HCT116 (cell line): ENCODE measurements at places on chromosomes 5 and 9. TPM values are rescaled to one million over a fixed set of nuclear protein-coding genes. Genes with fewer than 3 reads are reported as not detected.

Gene IL13
- total RNA-seq = not detected

Gene NRG2
- total RNA-seq = 0.91 TPM

DNA sequence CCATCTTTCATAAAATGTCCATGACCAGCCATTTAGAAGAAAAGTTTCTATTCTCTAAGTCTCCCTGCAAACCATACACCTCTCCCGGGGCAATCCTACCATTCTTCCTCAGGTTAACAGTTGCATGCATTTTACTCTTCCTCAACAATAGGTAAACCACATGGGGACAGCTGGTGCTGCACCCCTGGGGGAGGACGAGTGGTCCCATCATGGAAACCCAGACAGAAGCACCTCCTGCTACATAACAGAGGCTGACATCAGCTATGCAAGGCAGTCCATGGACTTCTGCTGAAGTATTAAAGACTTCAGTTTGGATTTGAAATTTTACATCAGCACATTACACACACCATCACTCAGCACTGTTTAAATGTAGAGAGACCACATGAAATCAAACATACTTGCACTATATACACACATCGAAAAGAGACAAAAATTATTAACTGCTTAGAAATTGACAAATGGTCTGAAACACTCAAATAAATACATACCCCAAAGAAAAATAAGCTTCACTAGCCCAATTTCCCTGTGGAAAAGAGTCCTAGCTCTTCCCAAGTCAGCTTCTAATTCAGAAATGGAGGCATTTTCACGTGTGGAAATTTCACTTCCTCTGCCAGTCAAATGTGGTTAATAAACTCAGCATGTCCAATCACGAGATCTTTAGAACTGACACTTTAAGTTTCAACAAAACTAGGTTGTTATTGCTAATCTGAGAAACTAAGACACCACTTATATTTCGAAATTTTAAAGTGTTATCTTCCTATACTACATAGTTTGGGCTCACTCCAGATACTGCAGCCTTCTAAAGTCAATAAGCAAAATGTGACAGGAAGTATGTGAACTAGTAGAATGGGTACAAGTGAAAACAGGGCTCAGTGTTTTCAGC lies 173.4 kb downstream of the ROR2 start:
- no peaks in the 10 kb centered on the region for H3K4me1 ChIP-seq
- DNase-seq = no peak
- no peak overlapping the region for H3K27ac ChIP-seq
- H3K4me3 ChIP-seq = no peak overlapping the region
- no peaks in the 10 kb centered on the region for H3K27me3 ChIP-seq

DNA sequence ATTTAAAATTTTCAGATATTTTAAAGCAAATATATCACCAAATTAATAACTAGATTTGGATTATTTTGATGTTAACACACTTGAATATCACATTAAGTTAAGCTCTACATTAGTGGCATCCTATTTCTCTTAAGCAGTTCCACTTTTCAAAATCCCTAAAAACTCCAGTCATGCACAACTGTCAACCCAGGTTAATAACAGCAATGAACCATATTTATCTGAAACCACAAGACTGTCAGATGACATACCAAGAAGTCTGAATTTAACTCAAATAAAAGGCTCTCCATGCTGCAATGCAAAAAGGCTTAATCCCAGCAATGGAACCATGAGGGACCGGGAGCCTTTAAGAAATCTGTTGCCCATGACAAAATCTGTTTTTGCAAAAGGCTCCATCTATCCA lies 27.5 kb downstream of the FNIP1 start:
- no peak overlapping the region for H3K4me3 ChIP-seq
- no peaks in the 10 kb centered on the region for H3K27me3 ChIP-seq
- DNase-seq = no peak
- H3K36me3 ChIP-seq = no peaks in the 10 kb centered on the region

Gene CER1
- not detected for total RNA-seq

DNA sequence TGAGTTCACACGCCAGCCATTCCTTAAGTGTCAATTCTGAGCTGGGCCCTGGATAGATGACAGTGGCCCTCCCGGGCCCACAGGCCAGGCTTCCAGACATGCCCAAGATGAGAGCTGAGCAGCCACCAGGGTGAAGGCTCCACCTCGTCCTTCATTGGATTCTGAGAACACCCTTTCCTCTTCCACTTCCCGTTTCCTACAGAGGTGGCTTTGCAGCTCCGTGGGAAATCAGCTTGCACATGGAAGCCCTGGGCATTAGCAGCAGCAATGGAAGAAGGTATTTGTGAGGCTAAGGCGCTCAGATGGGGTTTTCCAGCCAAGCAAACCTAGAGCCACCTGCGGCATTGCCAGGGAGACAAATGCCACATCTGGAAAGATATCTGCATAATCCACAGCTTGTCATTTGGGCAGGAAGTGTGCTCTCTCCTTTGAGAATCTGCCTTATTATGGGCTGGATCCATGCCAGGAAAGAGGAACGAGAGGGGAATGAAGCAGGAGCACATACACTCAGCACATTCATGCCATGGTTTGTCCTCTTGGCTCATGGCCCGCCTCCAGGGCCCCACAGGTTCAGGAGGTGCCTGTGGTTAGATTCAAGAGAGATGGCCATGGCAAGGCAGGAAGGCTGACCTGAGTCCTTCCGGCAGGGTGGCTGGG lies 34.1 kb downstream of the CFAP77 start:
- H3K4me1 ChIP-seq = no peaks in the 10 kb centered on the region
- H3K27ac ChIP-seq = no peak overlapping the region
- H3K27me3 ChIP-seq = no peaks in the 10 kb centered on the region
- H3K36me3 ChIP-seq = no peaks in the 10 kb centered on the region
- no peak overlapping the region for H3K4me3 ChIP-seq

DNA sequence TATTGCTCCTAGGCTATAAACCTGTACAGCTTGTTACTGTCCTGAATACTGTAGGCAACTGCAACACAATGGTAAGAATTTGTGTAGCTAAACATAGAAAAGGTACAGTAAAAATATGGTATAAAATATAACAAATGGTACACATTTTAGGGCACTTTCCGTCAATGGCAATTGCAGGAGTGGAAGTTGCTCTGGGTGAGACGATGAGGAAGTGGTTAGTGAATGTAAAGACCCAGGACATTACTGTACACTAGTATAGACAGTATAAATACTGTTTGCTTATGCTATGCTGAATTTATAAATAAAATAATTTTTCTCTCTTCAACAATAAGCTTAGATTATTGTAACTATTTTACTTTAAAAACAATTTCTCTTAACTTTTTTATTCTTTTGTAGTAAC lies 15.6 kb upstream of the ADRB2 start:
- H3K27ac ChIP-seq = no peak overlapping the region
- H3K4me1 ChIP-seq = no peaks in the 10 kb centered on the region
- no peak for DNase-seq
- no peaks in the 10 kb centered on the region for H3K36me3 ChIP-seq
- H3K4me3 ChIP-seq = no peak overlapping the region

Gene NIM1K
- 0.44 TPM for total RNA-seq

Gene PTGER4
- total RNA-seq = 3.0 TPM
